ENCODE measurements at places on chromosomes 16 and 17.

DNA sequence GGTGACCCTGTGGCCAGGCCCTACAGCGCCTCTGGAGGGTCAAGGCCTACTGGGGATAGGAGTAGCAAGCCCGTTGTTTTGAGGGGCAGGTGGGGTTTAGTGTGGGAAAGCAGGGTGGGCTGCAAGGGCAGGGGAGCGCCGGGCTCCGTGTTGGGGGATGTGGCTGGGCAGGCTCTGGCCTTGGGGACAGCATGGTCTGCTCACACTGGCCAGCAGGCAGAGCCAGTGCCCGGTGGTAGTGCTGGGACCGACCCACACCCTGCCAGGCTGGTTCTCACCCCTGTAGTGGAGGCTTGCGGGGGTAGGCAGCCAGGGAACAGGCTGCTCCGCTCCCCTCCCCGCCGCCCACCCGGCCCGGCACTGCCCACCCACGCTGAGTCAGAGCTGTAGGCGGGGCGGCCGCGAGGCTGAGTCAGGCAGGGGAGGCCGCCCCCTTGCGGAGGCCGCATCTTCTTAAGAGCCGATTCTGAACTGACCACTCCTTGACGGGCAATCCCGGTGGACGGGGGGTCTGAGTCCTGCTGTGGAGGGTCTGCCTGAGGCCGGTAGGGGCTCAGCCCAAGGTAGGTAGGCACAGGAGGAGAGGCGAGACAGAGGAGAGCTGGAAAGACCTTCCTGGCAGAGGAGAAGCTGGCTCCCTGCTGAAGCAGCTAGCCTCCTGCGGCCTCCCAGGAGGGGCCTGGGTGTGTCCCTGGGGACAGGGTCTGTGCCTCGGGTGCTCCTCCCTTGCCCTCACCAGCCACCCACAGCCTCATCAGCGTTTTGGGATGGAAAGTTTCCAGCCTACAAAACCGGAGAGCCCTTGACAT, 62.4 kb downstream of the BAIAP2 start:
- DNase-seq, result no peak

DNA sequence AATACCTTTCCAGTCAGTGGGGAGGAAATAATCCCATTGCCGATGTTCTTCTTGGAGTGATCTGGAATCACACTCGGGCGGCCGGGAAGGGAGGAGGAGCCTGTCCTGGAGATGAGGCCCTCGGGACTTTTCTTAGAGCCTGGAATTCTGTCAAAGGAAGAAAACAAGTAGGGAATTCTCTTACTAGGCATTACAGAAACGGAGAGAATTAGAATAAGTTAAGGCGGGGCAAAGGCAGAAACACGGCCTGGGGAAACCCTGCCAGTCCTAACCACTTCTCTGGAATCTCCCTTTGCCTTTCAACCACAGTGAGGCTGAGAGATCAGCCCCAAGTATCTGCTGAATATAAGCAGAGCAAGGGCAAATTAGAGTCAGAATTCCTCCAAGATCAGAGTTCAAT, 27.8 kb downstream of the USP36 start:
- no peak for DNase-seq

DNA sequence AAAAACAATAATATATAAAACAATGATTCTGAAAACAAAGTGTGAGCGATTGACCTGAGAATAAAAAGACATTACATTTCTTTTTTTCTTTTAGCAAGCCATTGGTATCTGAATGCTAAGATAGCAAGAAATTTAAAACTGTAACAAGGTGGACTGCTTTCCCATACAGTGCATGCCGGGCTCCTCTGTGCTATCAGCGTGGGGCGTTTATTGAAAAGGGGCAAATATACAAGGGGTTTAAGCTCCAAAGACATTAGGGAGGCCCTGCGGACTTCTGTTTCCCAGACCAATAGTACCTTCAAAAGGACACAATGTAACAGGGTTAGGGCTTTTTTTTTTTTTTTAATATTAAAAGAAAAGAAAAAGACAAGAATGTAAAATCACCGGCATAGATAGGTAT, 261.3 kb downstream of the ZFHX3 start:
- DNase-seq, result no peak

GRCh38 chr17:4110152-4110551, 32.7 kb downstream of the ZZEF1 start:
- DNase-seq, result no peak

DNA sequence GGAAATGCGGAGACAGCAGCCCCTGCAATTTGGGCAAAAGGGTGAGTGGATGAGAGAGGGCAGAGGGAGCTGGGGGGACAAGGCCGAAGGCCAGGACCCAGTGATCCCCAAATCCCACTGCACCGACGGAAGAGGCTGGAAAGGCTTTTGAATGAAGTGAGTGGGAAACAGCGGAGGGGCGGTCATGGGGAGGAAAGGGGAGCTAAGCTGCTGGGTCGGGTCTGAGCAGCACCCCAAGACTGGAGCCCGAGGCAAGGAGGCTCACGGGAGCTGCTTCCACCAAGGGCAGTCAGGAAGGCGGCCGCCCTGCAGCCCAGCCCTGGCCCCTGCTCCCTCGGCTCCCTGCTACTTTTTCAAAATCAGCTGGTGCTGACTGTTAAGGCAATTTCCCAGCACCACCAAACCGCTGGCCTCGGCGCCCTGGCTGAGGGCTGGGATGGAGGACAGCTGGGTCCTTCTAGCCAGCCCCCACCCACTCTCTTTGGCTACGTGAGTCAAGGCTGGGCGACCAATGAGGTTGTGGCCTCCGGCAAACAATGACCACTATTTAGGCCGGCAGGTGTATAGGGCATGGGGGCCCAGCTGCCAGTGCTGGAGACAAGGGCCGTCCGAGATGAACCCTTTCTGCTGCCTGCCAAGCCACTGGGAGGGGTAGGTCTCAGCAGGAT, 507 bp downstream of the SERPINF1 start:
- DNase-seq, result no peak

- DNase-seq, result no peak
Observed at GRCh38 chr17:4173781-4174180, 30.8 kb downstream of the CYB5D2 start.

DNA sequence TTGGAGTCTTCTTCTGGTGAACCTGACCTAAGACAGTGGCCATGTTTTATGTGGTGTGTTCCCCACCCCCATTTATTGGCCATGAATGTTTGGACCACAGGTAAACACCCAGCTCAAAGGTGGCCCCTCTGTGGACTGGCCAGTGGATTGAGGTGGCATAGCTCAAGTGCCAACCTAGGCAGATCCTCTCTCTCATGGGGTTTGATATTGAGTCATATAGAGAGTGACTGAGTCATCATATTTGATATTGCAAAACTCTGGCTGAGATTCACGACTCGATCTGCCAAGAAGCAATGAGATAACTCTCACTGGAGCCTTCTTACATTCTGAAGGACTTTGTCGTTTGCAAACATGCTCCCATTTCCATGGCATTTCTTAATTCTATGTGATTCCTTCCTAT, 10.5 kb upstream of the TEKT3 start:
- no peak for DNase-seq

- DNase-seq, result no peak
Observed at GRCh38 chr17:32553168-32553567, 66.4 kb downstream of the CDK5R1 start.

GRCh38 chr16:51682905-51683304, 531.8 kb upstream of the SALL1 start:
- no peak for DNase-seq

DNA sequence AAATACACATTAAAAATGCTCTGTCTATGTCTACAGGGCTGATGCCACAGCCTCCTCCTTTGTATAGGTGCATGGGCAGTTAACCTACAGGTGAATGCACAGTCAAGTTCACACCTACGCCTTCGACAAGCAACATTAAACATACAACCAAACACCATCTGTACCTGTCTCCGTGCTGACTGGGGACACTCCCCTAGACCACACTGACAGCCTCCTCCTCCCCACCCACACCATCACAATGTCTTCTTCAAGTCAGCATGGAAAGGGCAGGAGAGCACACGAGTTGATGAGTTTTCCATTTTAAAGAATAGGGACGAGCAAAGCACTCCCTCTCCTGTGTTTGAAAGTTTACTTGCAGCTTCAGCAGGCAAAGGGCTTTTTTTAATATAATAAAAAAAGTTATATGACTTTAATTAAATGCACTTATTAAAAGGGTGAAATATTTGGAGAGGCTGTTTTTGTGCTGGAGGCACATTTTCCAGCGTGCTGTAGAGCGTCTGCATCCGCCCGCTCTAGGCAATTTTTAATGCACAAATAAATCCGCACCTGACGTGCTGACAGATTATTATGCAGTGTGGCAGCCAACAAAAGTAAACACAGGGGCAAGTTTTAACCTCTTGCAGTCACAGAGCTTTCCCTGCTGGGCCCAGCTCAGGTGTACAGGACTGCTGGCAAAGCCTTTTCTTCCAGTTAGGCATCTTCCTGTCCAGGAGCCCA, 367.9 kb downstream of the SOX9 start:
- no peak for DNase-seq

DNA sequence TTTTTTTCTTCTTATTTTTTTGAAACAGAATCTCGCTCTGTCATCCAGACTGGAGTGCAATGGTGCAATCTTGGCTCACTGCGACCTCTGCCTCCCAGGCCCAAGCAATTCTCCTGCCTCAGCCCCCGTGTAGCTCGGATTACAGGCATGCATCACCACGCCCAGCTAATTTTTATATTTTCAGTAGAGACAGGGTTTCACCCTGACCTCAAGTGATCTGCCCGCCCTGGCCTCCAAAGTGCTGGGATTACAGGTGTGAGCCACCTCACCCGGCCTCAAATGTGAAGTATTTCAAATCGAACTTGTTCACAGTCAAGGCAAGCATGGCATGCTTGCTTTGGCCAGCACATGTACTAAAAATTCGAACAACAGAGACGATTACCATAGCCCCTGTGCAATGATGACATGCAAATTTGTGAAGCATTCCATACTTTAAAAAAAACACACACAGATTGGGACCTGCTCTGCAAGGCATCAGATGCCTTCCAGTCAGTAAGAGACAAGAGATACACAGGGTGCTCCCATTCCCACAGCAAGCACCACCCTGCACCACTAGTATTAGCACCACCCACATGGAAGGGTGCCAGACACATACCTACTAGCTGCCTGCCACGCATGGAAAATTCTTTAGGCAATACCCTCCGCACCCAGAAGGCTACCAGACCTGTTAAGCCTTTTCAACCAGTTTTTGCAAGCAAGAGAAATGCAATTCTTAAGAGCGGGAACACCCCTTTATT, 47.2 kb downstream of the ANKRD11 start:
- no peak for DNase-seq

- no peak for DNase-seq
Observed at GRCh38 chr16:73018821-73019456, 29.0 kb downstream of the ZFHX3 start.

DNA sequence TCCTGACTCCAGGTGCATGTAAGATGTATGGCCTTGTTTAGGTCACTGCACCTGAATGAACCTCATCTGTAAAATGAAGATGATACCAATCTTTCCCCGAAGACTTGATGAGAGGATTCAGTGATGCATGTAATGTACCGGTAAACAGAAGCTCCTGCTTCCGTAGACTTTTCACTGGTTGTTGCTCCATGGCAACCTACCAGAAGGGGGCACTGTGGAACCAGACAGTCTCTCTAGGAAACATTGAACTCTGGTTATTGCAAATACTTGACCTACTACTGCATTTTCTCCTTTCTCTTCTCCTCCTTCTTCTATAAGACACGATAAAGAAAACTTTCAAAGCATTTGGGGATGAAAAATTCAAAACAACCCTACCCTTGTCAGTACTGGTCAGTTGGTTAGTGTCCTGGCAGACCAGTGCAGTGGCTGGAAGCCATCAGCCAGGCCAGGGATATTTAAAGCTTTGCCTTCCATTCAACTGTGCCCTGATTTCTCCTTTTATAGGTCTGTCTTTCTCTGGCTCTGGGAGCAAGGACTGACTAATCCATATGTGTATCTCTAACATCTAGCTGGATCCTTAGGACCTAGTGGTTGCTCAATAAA, 667.4 kb upstream of the SALL1 start:
- no peak for DNase-seq

DNA sequence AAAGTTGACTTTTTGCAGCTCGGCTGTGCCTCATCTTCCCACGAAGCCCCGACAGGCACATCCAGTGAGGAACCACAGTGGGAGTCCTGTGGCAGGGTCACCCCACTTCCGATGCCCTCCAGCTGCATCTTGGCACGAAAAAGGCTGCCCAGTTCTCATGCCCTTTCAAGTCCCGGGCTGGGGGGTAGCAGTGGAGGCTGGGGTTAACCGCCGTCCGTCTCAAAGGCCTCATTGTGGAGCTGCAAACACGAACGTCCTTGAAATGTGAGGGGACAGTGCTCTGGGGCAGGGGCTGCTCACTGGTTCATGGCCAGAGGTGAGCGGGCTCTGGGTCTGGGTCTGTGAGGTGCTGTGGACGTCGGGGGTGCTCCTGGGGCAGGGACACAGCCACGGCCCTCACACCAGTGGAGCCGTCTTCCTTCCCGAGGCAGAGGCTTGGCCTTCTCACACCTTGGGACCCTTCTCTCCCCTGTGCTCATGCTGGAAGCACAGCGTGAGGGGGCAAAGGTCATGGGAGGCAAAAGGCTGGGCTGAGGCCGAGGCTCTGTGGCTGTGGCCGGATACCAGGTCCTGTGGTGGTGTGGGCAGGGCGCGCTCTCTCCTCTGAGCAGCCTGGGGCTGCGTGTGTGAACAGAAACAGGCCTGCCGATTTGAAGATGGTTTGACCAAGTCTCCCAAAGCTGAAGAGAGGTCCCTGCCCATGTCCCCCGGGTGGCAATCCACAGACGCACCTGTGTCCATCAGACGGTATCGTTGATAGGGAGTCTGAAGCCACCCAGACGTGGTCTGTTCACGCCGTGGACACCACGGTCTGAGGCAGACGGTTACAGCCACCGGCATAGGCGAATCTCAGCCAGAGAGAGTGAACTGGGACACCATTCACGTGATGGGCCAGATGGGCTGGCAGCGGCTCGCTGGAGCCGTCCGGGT, 3.1 kb upstream of the MC1R start:
- no peak for DNase-seq

DNA sequence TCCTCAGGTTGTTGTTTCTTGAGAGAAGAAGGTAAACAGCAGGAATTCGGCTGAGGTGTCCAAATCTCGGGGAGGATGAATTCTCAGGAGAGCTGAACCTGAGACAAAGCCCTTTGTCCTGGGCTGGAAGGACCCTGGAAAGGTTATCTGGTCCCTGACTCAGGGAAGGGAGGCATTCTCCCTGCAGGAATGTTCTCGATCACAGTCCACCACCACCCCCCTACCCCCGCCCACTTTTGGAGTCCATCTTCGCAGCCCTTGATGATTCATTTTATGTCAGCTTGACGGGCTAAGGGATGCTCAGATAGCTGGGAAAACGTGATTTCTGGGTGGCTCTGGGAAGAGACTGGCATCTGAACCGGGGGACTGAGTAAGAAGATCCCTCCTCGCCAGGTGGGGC, 1.4 kb upstream of the CEP295NL start:
- no peak for DNase-seq
